ENCODE measurements at places on chromosomes 2 and 18. TPM values are rescaled to one million over a fixed set of nuclear protein-coding genes. Genes with fewer than 3 reads are reported as not detected.

Gene NMUR1
- 0.54 TPM for polyA plus RNA-seq

Gene REG1B
- polyA plus RNA-seq, result 1.7 TPM

Gene ZAP70
- 2.5 TPM for polyA plus RNA-seq

Gene DHRS9
- polyA plus RNA-seq, result 0.54 TPM

- DNase-seq, result no peak
These were observed 46.9 kb downstream of the NAB1 start for GRCh38 chr2:190695739-190696138.

DNA sequence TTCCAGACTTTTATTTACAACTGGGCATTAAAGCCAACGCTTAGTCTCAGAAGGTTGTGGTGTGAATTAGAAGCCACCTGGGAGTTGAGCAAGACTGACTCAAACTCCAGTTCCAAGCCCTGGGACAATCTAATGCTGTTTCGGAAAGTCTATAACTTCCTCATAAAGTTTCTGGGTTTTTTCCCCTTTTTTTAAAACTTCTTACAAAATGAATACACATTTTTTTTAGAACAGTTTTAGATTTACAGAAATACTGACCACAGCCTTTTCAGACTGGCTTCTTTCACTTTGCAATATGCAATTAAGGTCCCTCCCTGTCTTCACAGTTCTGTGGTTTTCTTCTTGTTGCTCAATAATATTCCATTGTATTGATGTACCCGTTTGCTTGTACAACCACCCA lies 115.9 kb upstream of the TWIST2 start:
- no peak for DNase-seq

- DNase-seq, result no peak
These were observed 82.5 kb downstream of the LPIN1 start for GRCh38 chr2:11828933-11829323.

DNA sequence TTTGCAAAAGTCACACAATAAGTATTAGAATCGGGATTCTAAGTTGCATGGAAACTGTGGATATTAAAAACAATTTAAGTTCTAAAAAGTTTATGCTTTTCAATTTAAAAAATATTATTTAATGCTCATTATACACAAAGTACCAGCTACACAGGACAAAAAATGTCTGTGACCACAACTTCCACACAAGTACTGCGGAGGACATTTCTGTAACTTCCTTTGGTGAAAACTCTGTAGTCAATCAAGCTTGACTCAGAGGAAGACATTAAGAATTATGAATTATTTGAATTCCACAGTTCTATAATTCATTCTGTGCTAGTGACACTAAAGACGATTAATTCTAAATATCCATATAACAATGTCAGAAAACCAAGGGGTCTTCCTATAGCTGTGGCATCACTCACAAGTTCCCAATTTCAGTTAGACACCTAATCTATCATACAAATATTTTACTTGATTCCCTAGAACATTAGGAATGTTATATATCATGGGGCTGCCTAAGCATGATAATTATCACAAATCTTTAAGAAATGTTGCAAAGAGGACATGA lies 120.5 kb downstream of the AFF3 start:
- no peak for DNase-seq

GRCh38 chr2:12006850-12007249 lies 260.4 kb downstream of the LPIN1 start:
- DNase-seq, result no peak

GRCh38 chr2:142217804-142218203 lies 87.0 kb upstream of the LRP1B start:
- DNase-seq, result no peak

GRCh38 chr18:45303026-45303425 lies 312.2 kb upstream of the SLC14A2 start:
- DNase-seq, result no peak

DNA sequence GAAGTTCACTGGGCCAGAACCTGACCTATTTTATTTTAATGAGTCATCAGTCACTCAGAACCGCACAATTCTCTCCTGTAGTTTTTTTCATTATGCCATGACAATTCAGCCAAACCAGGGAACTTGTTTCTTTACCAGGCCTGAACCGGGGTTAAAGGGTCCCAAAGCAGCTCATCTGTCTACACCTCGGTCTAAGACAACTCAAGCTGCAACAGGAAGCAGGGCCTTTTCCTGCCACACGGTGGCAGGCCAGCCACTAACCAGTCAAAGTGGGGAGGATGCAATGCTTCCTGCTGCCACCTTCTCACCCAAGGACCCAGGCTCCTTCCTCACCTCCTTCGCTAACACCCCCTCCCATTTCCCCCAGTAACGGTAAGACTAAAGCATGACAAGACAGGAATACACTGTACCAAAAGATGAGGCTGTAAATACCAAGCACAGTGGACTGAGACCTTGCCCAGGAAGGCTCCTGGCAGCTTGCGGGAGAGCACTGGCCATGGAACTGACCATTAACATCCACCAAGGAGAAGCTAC lies 56.7 kb upstream of the ACKR3 start:
- no peak for DNase-seq

DNA sequence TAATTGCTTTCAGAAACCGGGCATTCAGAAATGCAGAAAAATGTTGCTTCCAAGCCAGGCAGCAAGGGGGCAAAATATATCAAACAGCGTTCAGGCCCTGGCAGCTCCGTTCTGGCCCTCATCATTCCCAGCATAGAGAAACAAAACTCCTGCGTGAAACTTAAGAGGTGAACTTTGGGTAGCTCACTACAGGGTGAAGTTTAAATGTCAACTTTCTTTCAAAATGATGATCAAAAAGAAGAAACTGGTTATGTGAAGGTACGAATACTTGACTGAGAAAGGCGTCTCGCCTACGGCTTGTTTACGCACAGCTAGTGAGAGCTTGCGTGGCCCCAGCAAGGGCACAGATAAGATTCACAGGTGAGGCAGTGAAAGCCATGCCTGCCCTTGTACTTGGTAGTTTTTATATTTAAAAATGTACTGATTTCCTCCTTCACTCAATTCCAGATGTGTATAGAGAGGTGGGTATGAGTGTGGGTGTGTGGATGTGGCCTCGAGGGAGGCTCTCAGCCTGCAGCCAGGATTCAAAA lies 127.5 kb downstream of the NFATC1 start:
- no peak for DNase-seq

Measured in urinary bladder (tissue), 4 donors.